Suprapubic skin (tissue), 4 donors: ENCODE measurements at places on chromosomes 11 and 22.

DNA sequence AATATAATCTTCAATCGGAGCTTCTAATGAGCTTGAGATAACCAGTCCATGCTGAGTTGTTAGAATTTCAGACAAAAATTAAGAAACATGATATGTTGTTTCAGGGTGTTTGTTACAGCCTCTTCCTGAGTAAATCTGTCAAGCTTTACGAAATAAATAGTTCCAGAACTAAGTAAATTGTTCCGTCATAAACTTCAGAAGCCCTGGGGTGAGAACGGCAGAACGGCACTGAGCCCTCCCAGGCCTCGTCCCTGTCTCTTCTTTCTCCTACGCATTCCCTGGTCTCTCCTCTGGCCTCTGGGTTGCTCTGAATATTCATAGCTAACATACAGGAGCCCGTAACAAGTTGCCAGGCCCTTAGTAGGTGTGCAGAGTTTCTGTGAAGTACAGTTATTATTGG, 390.8 kb upstream of the NARS2 start:
- H3K4me1 ChIP-seq, result peaks cover 6% of the 10 kb centered on the region
- H3K4me3 ChIP-seq, result no peak overlapping the region
- no peak overlapping the region for H3K27ac ChIP-seq
- H3K36me3 ChIP-seq, result no peaks in the 10 kb centered on the region

GRCh38 chr22:29002603-29003002, 59.0 kb downstream of the C22orf31 start:
- no peaks in the 10 kb centered on the region for H3K36me3 ChIP-seq
- no peaks in the 10 kb centered on the region for H3K27me3 ChIP-seq
- no peak overlapping the region for H3K27ac ChIP-seq
- H3K4me3 ChIP-seq, result no peak overlapping the region

GRCh38 chr11:40445391-40445790, 1014.1 kb downstream of the LRRC4C start:
- H3K4me1 ChIP-seq, result no peaks in the 10 kb centered on the region
- DNase-seq, result no peak
- no peak overlapping the region for H3K4me3 ChIP-seq
- H3K36me3 ChIP-seq, result no peaks in the 10 kb centered on the region
- no peak overlapping the region for H3K27ac ChIP-seq

- peak overlapping the region; percentile 79 for H3K4me3 ChIP-seq
- H3K36me3 ChIP-seq, result no peaks in the 10 kb centered on the region
These were observed 73.5 kb upstream of the PPARA start for GRCh38 chr22:46076651-46077339.

DNA sequence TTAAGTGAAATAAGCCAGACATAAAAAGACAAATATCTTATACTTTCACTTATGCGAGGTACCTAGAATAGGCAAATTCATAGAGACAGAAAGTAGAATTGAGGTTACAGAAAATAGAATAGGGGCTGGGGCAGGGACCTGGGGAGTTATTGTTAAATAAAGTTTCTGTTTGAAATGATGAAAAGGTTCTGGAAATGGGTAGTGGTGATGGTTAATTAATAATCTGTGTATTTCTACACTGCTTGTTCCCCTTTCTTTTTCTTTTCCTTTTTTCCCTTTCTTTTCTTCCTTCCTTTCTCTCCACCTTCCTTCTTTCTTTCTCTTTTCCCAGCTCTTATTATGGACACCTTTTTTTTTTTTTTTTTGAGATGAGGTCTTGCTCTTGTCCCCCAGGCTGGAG, 2.8 kb downstream of the NAALADL1 start:
- no peaks in the 10 kb centered on the region for H3K4me1 ChIP-seq

GRCh38 chr11:67315325-67315909, 12.1 kb downstream of the SSH3 start:
- no peak overlapping the region for H3K4me3 ChIP-seq
- DNase-seq, result no peak
- no peak overlapping the region for H3K27ac ChIP-seq
- H3K27me3 ChIP-seq, result no peaks in the 10 kb centered on the region

DNA sequence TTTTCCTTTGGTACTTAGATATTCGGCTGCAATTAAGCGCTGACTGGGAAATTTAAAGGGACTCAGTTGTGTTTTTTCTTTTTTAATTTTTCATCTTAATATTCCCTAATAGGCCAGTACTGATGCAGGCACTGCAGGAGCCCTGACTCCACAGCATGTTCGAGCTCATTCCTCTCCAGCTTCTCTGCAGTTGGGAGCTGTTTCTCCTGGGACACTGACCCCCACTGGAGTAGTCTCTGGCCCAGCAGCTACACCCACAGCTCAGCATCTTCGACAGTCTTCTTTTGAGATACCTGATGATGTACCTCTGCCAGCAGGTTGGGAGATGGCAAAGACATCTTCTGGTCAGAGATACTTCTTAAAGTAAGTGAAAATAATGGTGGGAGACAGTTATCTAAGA, 3.8 kb downstream of the YAP1 start:
- H3K27me3 ChIP-seq, result no peaks in the 10 kb centered on the region
- no peak for DNase-seq
- H3K27ac ChIP-seq, result no peak overlapping the region
- H3K4me1 ChIP-seq, result peaks cover 63% of the 10 kb centered on the region
- no peaks in the 10 kb centered on the region for H3K36me3 ChIP-seq

DNA sequence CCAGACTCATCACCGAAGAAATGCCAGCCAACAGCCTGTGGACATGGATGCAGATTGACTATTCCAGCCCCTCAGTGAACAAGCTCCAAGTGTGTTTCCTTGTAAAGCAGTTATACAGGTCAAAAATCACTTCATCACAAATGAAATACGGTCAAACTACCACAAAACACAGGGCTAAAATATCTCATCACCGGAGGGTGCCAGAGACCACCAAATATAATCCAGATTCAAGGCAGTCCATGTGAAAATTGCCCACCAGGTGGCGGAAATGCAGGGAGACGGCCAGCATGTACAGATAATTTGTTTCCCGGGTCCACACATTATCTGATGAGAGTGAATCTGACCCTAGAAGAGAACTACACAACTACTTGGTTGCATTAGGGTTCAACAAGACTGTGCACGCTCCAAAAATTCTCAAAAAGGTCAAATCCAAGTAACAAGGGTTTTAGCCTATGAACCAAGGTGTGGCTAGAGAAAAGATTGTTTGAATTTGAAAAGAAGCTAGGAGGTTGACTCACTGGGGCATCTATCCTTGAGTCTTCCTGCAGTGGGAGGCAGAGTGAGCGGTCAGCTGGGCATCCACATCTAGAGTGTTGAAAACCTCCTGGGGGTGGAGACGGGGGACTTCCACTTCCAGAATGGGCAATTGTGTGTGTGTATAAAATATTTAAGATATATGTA, 71.7 kb downstream of the IGLL5 start:
- H3K4me1 ChIP-seq, result peaks cover 5% of the 10 kb centered on the region
- H3K4me3 ChIP-seq, result no peak overlapping the region
- H3K27ac ChIP-seq, result no peak overlapping the region
- no peaks in the 10 kb centered on the region for H3K36me3 ChIP-seq

GRCh38 chr11:127000291-127000968, at the start of gene KIRREL3:
TSS of gene KIRREL3 (minus strand) at chr11:127000770.
- peaks cover 90% of the 10 kb centered on the region for H3K27me3 ChIP-seq
- peaks cover 19% of the 10 kb centered on the region for H3K4me1 ChIP-seq
- no peak within 1 kb of the TSS for H3K27ac ChIP-seq
- H3K36me3 ChIP-seq, result no peaks in the 10 kb centered on the region
- no peak for DNase-seq

GRCh38 chr11:57566005-57566904, 1.2 kb downstream of the UBE2L6 start:
- no peaks in the 10 kb centered on the region for H3K36me3 ChIP-seq
- H3K27me3 ChIP-seq, result no peaks in the 10 kb centered on the region
- DNase-seq, result no peak
- H3K4me1 ChIP-seq, result peaks cover 40% of the 10 kb centered on the region
- peak overlapping the region; percentile 73 for H3K27ac ChIP-seq

DNA sequence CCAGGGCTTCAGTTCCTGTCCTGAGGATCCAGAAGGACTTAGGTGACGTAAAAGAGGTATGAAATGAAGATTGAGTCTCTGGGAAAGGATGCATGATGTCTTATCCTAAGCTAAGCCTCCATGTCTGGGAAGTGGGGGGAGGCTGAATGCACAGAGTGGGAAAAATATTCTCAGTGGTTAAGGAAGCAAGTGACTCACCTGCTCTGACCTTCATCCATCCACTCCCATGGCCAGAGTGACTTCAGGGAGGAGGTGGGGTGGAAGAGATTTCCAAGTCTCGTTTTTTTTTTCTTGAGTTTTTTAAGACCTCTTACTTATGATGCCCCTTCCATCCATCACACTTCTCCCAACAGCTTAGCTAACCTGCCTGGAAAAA, 32.5 kb upstream of the POLD3 start:
- no peaks in the 10 kb centered on the region for H3K4me1 ChIP-seq

DNA sequence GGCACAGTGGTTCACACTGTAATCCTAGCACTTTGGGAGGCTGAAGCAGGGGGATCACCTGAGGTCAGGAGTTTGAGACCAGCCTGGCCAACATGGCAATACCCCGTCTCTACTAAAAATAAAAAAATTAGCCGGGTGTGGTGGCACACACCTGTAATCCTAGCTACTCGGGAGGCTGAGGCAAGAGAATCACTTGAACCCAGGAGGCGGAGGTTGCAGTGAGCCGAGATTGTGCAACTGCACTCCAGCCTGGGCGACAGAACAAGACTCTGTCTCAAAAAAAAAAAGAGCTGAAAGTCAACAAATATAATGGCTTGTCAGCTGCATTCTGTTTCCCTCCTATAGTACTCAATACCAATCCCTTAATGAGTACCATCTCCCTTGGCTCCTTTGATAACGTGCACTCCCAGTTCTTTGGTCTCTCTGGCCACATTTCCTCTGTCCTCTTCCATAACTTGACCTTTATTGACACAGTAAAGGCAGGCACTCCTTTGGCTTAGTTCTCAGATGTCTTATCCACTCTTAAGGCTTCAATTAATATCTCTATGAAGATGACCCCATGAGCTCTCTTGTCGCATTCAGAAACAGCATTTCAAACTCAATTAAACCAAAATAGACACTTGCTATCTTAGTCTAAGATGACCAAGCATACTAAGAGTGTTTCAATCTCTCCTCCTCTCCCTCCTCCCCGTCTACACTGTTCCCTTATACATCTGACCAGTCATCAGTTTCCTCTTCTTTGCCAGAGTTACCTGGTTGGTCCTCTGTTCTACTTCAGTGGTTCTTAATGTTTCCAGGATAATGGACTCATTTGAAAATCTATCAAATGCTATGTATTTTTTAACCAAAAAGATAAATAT, 4.8 kb downstream of the MAPK1 start:
- no peaks in the 10 kb centered on the region for H3K27me3 ChIP-seq
- no peak overlapping the region for H3K4me3 ChIP-seq
- H3K36me3 ChIP-seq, result no peaks in the 10 kb centered on the region
- H3K27ac ChIP-seq, result no peak overlapping the region
